ENCODE measurements at places on chromosomes 5 and 9.
A peak's percentile ranks its signal among the peaks of the same experiment; 100 is the strongest.

- H3K27ac ChIP-seq, result no peak overlapping the region
- peaks cover 4% of the 10 kb centered on the region for H3K4me1 ChIP-seq
- H3K36me3 ChIP-seq, result no peaks in the 10 kb centered on the region
- no peak for DNase-seq
Observed at GRCh38 chr5:108257996-108258395, 123.9 kb downstream of the FBXL17 start.

DNA sequence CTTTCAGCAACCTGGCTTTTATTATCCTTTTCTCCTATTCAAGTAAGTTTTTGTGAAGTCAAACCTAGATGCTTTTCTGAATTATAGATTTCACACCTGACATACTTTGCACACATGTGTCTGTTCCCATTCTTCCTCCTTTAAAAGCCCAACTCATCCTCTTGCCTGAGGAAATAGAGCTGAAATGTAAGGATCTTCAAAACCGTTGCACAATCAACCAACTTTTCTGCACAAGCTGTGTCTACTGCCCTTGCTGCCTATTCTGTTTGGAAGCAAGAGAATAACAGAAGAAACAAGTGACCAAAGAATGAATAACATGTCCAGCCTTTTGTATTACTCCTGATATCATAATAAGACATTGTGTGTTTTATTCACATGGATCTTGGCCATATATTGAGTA lies 95.1 kb upstream of the ITGA1 start:
- H3K27me3 ChIP-seq, result no peaks in the 10 kb centered on the region
- peaks cover 3% of the 10 kb centered on the region for H3K4me1 ChIP-seq
- no peaks in the 10 kb centered on the region for H3K36me3 ChIP-seq

DNA sequence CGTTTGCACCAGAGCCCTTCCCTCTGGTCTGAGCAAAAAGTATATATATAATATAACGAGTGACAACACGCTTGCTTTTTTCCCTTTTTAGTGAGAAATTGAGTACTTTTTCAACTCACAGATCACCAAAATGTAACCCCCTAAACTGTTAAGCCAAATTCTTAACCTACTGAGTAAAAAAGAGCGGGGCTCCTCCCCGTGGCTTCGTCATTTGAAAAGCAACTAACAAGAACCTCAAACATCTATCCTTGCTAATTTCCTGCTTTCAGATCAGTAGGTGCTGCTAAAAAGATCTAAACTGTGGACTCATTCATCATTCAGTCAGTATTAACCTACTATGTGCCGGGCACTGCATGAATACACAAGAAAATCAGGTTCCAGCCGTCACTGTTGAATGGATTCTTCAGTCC lies 1.0 kb upstream of the PTBP3 start:
- H3K4me3 ChIP-seq, result peak overlapping the region; percentile 94
- H3K4me1 ChIP-seq, result peaks cover 36% of the 10 kb centered on the region
- H3K27me3 ChIP-seq, result no peaks in the 10 kb centered on the region
- H3K36me3 ChIP-seq, result peaks cover 17% of the 10 kb centered on the region
- DNase-seq, result peak; percentile 20
- H3K27ac ChIP-seq, result peak overlapping the region; percentile 94

GRCh38 chr9:16591092-16591491 lies 279.4 kb downstream of the BNC2 start:
- no peaks in the 10 kb centered on the region for H3K27me3 ChIP-seq
- H3K27ac ChIP-seq, result no peak overlapping the region
- no peaks in the 10 kb centered on the region for H3K36me3 ChIP-seq
- no peak for DNase-seq
- no peak overlapping the region for H3K4me3 ChIP-seq
- H3K4me1 ChIP-seq, result no peaks in the 10 kb centered on the region

GRCh38 chr9:77819657-77820056 lies 171.5 kb upstream of the GNA14 start:
- no peaks in the 10 kb centered on the region for H3K27me3 ChIP-seq
- H3K27ac ChIP-seq, result no peak overlapping the region
- H3K36me3 ChIP-seq, result no peaks in the 10 kb centered on the region
- H3K4me3 ChIP-seq, result no peak overlapping the region

DNA sequence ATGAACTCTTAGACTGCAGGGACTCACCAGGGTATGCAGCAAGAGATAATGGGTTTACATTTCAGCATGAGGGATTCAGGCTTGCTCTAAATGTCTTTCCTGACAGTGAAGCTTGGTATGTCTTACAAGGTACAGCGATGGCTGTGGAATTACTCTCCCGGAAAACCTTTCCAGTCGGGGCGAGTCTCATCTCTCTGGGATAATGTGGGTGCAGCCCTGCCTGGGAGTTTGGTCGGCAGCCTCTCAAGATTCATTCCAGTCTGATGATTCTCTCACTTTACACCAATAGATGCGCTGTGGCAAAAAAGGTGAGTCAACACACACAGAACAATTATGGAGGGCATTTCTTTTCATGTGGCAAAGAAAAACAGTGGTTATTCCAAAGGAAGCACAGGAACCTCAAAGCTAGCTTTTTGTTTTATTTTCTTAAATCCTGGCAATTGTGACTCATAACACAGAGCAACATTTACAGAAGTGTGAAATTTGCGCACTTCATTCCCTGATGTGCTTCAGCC lies 190.3 kb downstream of the DCP2 start:
- H3K36me3 ChIP-seq, result no peaks in the 10 kb centered on the region
- no peak for DNase-seq
- H3K27me3 ChIP-seq, result peaks cover 29% of the 10 kb centered on the region
- H3K4me3 ChIP-seq, result no peak overlapping the region
- peaks cover 4% of the 10 kb centered on the region for H3K4me1 ChIP-seq
- no peak overlapping the region for H3K27ac ChIP-seq

DNA sequence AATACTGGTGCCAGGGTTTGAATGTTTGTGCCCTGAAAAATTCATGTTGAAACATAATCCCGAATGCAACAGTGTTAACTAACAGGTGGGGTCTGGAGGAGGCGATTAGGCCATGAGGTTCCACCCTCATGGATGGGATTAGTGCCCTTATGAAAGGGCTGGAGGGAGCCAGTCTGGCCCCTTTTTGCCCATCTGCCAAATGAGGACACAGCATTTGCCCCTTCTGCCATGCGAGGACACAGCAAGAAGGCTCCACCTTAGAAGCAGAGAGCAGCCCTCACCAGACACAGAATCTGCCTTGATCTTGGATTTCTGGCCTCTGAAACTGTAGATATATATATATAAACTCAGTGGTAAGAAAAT lies 32.6 kb upstream of the RNF130 start:
- H3K4me1 ChIP-seq, result no peaks in the 10 kb centered on the region
- H3K36me3 ChIP-seq, result no peaks in the 10 kb centered on the region
- no peak overlapping the region for H3K4me3 ChIP-seq
- no peak overlapping the region for H3K27ac ChIP-seq

DNA sequence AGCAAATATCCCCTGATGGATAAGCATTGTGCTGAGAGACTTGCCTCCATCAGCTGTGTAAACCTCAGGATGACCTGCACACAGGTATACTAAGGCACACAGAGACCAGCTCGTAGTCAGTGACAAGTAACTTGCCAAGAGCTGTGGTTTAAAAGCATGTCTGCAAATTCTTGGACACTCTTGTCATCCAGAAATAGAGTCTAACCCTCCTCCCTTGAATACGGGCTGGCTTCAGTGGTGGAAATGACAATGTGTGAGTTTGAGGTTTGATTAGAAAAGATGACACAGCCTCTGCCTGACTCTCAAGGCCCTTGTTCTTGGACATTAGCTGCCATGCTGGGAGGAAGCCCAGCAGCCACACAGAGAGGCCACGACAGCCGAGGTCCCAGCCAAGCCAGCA lies 114.4 kb downstream of the GADD45G start:
- no peak overlapping the region for H3K4me3 ChIP-seq
- H3K27ac ChIP-seq, result no peak overlapping the region
- H3K36me3 ChIP-seq, result no peaks in the 10 kb centered on the region
- no peaks in the 10 kb centered on the region for H3K27me3 ChIP-seq

DNA sequence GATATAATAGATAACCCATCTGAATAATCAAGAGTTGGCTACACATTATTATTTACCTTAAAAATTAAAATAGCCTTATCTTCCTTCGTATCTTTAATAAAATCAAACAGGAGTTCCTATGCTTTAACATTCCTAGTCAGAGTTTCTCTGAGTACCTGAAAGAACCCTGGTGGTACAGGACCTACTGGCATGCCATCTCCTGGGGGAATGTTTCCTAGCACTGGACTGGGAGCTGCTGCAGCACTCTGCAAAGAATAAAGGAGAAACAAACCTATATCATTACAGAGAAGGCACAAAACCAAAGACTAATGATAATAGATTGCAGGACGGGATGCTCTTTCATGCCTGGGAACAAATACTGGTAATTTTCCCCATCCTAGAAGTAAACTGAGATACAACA lies 119.5 kb upstream of the ACOT12 start:
- no peak overlapping the region for H3K27ac ChIP-seq
- no peaks in the 10 kb centered on the region for H3K27me3 ChIP-seq
- H3K4me3 ChIP-seq, result no peak overlapping the region
- DNase-seq, result no peak

GRCh38 chr9:107751567-107752210 lies 262.1 kb upstream of the KLF4 start:
- no peak overlapping the region for H3K27ac ChIP-seq
- no peaks in the 10 kb centered on the region for H3K36me3 ChIP-seq
- H3K27me3 ChIP-seq, result no peaks in the 10 kb centered on the region
- H3K4me3 ChIP-seq, result no peak overlapping the region

GRCh38 chr9:76534026-76534425 lies 75.0 kb downstream of the GCNT1 start:
- no peak overlapping the region for H3K4me3 ChIP-seq
- H3K4me1 ChIP-seq, result peaks cover 8% of the 10 kb centered on the region
- no peak for DNase-seq

DNA sequence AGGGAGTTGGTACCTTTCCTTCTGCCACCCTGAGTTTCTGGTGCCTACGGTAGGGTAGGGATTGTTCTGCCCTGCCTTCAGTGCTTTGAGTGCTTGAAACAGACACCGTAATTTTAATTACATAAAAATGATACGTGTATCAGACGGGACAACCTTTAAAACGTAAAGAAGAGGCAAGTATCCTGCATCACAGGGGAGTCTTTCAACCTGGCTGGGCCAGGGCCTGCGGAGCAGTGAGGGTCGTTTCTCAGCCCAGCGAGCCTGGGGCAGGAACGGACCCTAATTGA lies 483 bp upstream of the DAB2IP start:
- no peak for DNase-seq
- H3K4me1 ChIP-seq, result peaks cover 13% of the 10 kb centered on the region
- H3K27ac ChIP-seq, result no peak overlapping the region
- peak overlapping the region; percentile 54 for H3K4me3 ChIP-seq
- H3K27me3 ChIP-seq, result peaks cover 80% of the 10 kb centered on the region

GRCh38 chr9:97413462-97413861 lies 1.6 kb downstream of the TDRD7 start:
- peak overlapping the region; percentile 92 for H3K27ac ChIP-seq
- peak overlapping the region; percentile 83 for H3K4me3 ChIP-seq
- H3K27me3 ChIP-seq, result peaks cover 8% of the 10 kb centered on the region

DNA sequence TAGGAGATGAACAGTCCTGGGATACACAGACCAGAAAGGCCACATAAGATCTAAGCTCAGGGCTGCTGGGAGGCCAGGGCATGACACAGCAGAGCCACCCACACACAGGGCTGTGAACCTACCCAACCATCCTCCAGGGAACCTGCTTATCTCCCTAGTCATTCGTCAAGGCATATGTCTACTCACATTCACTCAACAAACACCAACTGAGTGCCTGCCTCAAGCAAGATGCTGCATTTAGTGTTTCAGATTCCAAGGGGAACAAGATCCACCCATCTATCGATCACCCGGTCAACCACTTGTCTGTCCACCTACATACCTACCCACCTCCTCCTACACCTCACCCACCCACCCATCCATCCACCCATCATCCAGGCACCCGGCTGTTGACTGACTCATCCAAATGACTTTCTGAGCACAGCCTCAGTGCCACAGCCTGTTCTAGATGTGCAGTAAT lies 1.9 kb downstream of the DPM2 start:
- no peak for DNase-seq
- no peaks in the 10 kb centered on the region for H3K27me3 ChIP-seq
- peak overlapping the region; percentile 87 for H3K4me3 ChIP-seq

DNA sequence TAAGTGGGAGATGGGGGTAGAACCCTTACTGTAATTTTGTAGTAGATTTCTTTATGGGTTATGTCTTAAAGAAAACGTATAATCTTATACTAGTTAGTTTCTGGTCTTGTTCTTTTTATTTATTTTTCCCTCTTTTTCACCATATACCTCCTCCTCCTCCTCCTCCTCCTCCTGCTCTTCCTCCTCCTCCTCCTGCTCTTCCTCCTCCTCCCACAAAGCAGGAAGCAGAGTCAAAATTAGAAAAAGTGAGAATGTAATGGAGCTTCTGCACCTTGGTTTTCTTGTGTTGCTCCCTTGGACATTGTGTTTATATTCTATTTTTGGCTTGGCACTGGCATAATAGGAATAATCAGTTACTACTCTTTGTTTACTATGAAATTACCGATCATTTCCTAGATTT lies 4.5 kb downstream of the MACIR start:
- peaks cover 15% of the 10 kb centered on the region for H3K4me1 ChIP-seq
- H3K27me3 ChIP-seq, result no peaks in the 10 kb centered on the region
- DNase-seq, result no peak
- H3K4me3 ChIP-seq, result no peak overlapping the region

- no peak overlapping the region for H3K27ac ChIP-seq
- H3K36me3 ChIP-seq, result no peaks in the 10 kb centered on the region
- no peaks in the 10 kb centered on the region for H3K4me1 ChIP-seq
- H3K4me3 ChIP-seq, result no peak overlapping the region
Observed at GRCh38 chr5:39854771-39855410, 430.1 kb upstream of the DAB2 start.

GRCh38 chr5:92470770-92471169 lies 1087.7 kb upstream of the ARRDC3 start:
- H3K4me3 ChIP-seq, result no peak overlapping the region
- H3K36me3 ChIP-seq, result no peaks in the 10 kb centered on the region
- H3K27me3 ChIP-seq, result no peaks in the 10 kb centered on the region
- no peaks in the 10 kb centered on the region for H3K4me1 ChIP-seq
- no peak for DNase-seq

- no peaks in the 10 kb centered on the region for H3K4me1 ChIP-seq
- H3K27me3 ChIP-seq, result peaks cover 52% of the 10 kb centered on the region
- H3K27ac ChIP-seq, result no peak overlapping the region
- H3K4me3 ChIP-seq, result no peak overlapping the region
Observed at GRCh38 chr5:111548992-111549649, 36.8 kb upstream of the STARD4 start.

- peak overlapping the region; percentile 98 for H3K27ac ChIP-seq
- peaks cover 53% of the 10 kb centered on the region for H3K4me1 ChIP-seq
- no peaks in the 10 kb centered on the region for H3K27me3 ChIP-seq
- peak overlapping the region; percentile 96 for H3K4me3 ChIP-seq
- peaks cover 24% of the 10 kb centered on the region for H3K36me3 ChIP-seq
Observed at GRCh38 chr5:95823738-95824609, 1.4 kb upstream of the GLRX start.

- no peak for DNase-seq
- no peaks in the 10 kb centered on the region for H3K27me3 ChIP-seq
- no peak overlapping the region for H3K4me3 ChIP-seq
- H3K27ac ChIP-seq, result no peak overlapping the region
- H3K4me1 ChIP-seq, result no peaks in the 10 kb centered on the region
Observed at GRCh38 chr5:10521466-10522223, 42.2 kb upstream of the ANKRD33B start.

DNA sequence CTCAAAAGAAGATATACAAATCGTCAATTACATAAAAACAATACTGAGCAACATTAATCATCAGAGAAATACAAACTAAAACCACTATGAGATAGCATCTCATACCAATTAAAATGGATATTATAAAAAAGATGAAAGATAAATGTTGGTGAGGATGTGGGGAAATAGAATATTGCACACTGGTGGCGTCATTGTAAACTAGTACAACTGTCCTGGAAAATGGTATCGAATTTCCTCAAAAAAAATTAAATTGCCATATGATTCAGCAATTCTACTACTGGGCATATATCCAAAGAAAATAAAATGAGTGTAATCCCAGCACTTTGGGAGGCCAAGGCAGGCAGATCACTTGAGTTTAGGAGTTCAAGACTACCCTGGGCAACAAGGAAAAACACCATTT lies 326.0 kb upstream of the FTMT start:
- no peak overlapping the region for H3K4me3 ChIP-seq
- H3K27ac ChIP-seq, result no peak overlapping the region
- H3K27me3 ChIP-seq, result no peaks in the 10 kb centered on the region
